ENCODE measurements at places on chromosomes 7 and 10. TPM values are rescaled to one million over a fixed set of nuclear protein-coding genes. Genes with fewer than 3 reads are reported as not detected.
A peak's percentile ranks its signal among the peaks of the same experiment; 100 is the strongest.

DNA sequence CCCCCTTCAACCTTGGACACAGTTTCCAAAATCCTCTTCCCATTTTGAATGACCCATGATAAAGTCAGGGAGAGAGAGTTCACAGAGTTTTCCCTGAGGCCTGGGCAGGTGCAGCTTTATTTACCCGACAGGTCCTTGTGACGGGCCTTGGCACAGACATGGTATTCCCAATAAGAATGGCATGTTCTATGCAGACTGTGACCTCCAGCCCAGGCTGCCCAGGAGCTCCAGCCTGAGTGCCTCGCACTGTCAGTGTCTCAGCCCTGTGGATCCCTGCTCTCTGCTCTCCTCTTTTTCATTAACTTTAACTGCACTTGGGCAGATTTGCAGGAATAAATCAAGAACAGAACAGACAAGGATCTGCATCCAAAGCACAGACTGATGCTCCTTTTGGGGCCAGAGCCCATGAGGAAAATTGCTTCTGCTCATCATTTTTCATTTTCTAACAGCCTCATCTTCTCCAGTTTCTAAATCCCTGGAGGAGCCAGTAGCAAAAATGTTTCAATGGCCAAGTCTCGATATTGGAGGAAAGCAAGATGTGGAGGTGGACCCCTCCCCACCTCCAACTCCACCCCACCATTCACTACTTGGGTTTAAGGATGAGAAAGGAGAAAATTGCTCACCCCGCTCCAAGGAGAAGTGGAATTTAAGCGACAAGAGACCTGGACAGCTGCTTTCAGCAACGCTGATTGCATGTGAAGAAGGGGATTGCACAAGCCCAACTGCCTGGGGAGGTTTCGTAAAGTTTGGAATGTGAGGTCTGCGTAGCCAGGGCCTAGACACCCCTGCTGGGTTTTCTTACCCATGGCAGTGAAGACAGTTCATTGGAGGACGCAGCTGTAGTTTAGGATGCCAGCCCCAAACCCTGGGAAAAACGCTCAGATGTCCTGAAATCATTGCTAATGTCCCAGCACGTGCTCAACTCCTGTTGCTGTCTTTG is 225.9 kb downstream of the WDR11 start:
- peak; percentile 94 for DNase-seq

DNA sequence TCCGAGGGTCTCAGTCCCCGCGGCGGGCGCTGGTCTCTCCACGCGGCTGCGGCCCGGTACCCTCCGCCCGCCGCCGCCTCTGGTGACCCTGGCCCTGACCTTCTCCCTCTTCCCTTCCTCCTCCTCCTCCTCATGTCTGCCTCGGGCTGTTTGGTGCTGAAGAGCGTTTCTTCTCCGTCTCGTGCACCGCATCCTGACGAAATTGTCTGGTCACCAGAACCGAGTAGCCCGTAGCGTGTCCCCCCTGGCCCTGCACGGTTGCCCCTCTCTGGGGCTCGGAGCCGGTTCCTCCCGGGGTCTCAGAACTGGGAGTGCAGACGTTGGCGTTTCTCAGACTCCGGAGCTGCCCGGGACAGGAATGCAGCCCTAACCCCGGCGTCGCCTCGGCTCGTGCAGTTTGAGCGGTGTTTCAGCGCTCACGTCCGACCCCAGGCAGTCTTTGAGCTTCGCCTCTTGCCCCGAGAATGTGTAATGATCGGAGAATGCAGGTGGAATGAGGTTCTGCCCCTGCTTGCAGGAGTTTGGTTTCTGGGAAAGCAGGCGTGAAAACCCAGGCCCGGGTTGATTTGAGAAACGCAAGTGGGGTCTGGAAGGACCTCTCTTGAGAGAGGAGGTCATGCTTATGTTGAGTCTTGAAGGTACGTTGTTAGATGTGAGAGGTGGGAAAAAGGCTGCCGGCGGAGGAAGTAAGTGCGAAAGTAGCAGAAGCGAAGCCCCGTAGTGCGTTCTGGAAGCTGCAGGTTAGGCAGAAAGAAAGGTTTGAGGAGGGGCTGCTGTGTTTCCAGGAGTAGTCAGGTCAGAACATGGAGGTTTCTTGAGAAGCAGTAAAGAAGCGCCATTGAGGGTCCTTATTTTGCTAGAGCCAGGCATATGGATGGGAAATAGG is 743 bp downstream of the RBM17 start:
- peak; percentile 69 for DNase-seq

DNA sequence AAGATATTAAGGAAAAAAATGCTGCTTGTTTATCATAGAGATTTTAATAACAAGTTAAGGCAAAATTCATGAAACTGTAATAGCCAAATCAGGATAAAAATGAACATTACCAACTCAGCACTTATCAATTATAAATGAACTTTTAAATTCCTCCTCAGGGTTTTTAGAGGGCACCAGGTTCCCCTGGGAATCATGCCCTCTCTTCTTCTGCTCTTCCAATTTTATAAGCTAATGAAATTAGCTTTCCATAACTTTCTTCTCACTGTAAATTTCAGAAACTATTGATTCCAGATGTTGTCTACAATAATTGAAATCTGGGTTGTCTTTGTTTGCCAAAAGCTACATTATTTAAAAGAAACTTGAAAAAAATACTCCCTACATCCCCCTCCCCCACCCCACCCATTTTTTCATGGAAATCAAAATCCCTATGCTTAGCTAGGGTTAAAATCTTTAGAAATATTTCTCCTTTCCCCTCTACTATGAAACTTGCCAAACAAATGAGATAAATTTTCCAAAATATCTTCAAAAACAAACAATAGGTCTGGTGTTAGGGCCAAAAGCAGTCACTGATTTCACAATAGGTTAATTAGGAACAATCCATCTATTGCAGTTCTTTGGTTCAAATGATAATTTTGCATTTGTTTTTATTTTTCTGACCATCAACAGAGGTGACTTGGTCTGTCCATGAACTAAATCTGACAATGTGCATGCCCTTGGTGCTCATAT is 187.7 kb downstream of the DOCK4 start:
- no peak for DNase-seq

- DNase-seq, result no peak
Measured at GRCh38 chr7:106116161-106116704, 4.1 kb upstream of the SYPL1 start.

GRCh38 chr10:14325325-14325955 is 5.3 kb downstream of the FRMD4A start:
- no peak for DNase-seq

DNA sequence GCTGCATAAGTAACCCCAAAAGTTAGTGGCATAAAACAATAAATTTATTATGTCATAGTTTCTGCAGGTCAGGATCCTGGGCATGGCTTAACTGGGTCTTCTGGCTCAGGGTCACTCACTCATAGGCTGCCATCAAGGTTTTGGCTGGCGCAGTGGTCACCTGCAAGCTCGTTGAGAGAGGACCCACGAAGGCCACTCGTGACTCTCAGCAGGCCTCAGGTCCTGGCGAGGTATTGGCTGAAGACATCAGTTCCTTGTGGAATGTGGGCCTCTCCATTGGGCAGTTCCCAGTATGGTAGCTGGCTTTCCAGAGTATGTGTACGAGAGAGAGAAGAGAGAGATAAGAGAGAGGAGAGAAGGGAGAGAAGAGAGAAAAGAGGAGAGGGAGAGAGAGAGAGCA is 138.3 kb upstream of the KLF14 start:
- no peak for DNase-seq

DNA sequence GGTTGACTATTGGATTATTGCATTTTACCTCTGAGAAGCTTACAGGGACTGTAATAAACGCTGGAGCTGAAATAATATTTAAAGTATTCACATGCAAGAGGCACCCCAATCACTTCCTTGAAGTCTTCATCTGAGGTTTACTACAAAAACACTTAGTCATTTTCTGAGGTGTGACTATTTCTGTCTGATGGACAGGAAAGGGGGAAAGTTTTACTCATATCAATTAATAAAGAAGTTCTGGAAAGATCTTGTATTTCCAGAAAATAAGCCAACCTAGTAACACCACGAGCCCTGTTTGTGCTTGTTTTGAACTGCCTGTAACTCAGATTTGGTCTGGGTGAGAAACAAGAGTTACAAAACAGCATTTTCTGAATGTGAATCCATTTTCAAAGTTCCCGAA is 63.9 kb upstream of the PRKCQ start:
- peak; percentile 18 for DNase-seq

DNA sequence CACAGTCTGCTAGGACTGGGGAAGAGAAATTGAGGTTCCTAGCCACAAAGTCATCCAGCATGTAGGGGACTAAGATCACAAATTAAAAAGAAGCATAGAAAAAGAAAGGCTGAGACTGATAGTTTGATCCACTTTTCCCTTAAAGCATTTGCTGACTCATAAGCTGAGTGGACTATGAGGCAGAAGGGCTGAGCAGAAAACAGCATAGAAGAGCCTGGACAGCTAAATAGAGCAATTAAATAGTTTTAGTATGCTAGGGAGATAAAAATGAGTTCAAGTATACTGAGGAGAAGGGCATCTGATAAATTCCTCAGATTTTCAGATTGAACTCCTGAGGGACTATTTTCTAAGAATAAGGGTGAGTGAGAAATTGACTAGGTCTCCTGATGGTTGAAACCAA is 155.9 kb upstream of the EGR2 start:
- DNase-seq, result no peak

- no peak for DNase-seq
Measured at GRCh38 chr7:12210179-12211053, 678 bp upstream of the TMEM106B start.

GRCh38 chr7:30789334-30789711 is 18.1 kb downstream of the MINDY4 start:
- peak; percentile 57 for DNase-seq

DNA sequence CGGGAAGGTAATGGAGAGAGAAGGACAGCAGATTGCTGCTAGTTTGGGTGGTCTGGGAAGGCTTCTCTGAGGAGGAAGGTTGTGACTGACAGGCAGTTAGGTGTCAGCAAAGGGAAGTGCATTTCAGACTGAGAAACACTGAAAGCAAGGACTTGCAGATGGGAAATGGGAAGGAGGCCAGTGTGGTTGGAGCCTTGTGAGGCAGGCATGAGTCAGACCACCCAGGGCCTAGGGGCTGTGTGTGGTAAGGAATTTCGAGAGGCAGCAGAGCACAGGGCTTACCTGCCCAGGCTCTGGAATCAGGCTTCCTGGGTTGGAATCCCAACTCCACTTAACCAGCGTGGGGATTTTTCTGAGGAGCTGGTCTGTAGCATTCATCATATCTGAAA is 53.5 kb downstream of the NRF1 start:
- peak; percentile 91 for DNase-seq

The SDHAF3 gene
- total RNA-seq, result 28.7 TPM

The NACAD gene
- 4.4 TPM for total RNA-seq

The WIPF3 gene
- 0.41 TPM for total RNA-seq

The TDRD1 gene
- not detected for total RNA-seq

The TMEM229A gene
- not detected for total RNA-seq

All from foreskin keratinocyte (primary cell).